Left lung (tissue), 14 donors: ENCODE measurements at places on chromosomes 12 and 14. TPM values are rescaled to one million over a fixed set of nuclear protein-coding genes. Genes with fewer than 3 reads are reported as not detected.
A peak's percentile ranks its signal among the peaks of the same experiment; 100 is the strongest.

GRCh38 chr14:73273799-73274198 is 36.5 kb downstream of the PAPLN start:
- DNase-seq, result no peak

DNA sequence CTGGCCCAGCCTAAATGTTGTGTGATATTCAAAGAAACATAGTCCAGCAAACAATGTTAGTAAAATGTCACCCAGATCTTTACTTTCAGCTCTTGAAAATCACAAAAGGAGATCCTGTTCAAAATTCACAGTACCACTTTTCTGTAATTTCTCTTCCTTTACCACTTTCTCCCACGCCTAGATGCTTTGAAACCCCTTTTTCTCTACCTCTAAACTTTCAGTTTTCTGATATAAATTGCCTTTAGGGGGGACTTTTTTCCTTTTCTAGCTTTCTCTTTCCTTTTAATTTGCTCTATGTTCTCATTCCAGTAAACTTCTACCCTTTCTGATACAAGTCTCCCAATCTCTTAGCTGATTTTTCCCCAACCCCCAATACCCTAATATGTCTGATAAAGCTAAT is 101.8 kb downstream of the LMO3 start:
- no peak for DNase-seq

SELPLG gene
- total RNA-seq, result 28.3 TPM

GRCh38 chr12:131093971-131094830 is 140.5 kb downstream of the ADGRD1 start:
- peak; percentile 18 for DNase-seq

GRCh38 chr12:92400006-92400405 is 254.4 kb upstream of the BTG1 start:
- DNase-seq, result no peak

- DNase-seq, result peak; percentile 63
Observed at GRCh38 chr12:131912518-131913274, 16.4 kb upstream of the PUS1 start.

DNA sequence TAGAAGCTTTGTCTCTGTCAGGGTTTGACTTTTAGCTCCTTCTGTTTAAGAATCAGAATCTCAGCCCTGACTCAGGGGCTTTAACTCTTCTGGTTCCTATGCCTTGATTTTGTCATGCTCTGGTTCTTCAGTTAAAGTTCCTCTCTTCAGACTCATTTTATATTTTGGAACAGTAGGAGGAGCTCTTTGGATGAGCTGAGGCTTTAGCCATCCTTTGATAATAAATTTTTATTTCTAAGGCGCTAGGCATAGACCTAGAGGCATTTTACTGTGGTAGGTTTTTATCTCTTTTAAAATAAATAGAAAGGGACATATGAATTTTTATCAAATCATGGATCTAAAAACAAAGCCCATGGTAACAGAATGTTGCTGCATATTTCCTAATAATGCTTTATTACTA is 51.7 kb downstream of the ATP23 start:
- DNase-seq, result no peak

TAS2R30 gene
- total RNA-seq, result 1.9 TPM

FAM177A1 gene
- total RNA-seq, result 100 TPM

GRCh38 chr14:80425686-80426085 is 214.4 kb upstream of the DIO2 start:
- DNase-seq, result no peak

- DNase-seq, result no peak
Observed at GRCh38 chr14:55889124-55889523, 229.1 kb upstream of the PELI2 start.

- DNase-seq, result no peak
Observed at GRCh38 chr14:91128699-91129098, 14.8 kb downstream of the DGLUCY start.

DNA sequence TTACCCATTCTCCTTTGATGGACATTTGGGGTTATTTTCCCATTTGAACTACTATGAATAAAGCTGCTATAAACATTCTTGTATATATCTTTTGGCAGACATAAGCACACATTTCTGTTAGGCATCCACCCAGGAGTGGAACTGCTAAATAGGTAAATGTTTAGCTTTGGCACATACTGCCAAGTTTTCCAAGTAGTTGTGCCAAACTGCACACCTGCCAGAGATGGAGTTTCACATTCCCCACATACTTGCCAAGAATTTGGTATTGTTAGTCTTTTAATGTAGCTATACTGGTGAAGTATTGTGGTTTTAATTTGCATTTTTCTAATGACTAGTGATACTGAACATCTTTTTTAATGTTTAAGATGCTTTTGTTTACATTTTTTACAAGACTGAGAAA is 201.0 kb downstream of the GXYLT1 start:
- DNase-seq, result no peak

KRT80 gene
- 27.6 TPM for total RNA-seq

LALBA gene
- not detected for total RNA-seq

DNA sequence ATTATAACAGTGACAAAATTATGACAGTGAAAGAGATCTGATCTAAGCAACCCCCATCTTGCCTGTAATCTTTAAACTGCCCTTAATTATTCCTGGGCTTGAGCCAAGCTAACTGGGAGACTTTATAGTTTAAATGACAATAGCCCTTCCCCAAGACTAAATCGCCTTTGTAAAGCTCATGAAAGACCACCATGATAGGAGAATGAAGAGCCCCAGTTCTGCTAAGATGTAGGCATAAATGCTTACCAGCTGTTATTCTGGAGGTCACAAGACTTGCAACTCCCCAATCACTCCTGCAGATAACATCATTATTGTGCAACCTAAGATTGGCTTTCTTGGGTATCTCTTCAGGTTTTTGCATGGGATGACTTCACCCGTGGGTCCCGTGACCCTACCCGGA is 599.7 kb downstream of the KCNH5 start:
- DNase-seq, result no peak

DNA sequence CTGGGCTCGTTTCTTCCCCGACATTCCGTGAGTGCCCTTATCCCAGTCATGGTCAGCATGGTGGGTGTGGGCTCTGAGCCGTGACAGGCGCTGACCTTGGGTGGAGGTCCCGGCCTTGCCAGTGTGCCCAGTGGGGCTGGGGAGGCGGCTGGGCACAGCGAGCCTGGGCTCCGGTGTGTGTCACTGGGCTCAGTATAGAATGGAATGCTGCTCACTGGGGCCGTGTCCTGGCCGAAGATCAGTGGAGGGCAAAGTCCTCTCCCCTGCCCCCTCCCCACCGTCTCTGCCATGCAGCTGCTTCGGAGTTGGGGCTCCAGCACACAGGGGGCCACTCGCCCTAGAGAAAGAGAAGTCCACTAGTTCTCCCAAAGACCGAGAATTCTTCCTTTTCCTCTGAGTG is 164.4 kb downstream of the TSPAN9 start:
- DNase-seq, result no peak

GRCh38 chr12:122133192-122133950 is 40.6 kb downstream of the IL31 start:
- DNase-seq, result no peak

- DNase-seq, result no peak
Observed at GRCh38 chr14:39576736-39577135, 144.5 kb upstream of the FBXO33 start.

DNA sequence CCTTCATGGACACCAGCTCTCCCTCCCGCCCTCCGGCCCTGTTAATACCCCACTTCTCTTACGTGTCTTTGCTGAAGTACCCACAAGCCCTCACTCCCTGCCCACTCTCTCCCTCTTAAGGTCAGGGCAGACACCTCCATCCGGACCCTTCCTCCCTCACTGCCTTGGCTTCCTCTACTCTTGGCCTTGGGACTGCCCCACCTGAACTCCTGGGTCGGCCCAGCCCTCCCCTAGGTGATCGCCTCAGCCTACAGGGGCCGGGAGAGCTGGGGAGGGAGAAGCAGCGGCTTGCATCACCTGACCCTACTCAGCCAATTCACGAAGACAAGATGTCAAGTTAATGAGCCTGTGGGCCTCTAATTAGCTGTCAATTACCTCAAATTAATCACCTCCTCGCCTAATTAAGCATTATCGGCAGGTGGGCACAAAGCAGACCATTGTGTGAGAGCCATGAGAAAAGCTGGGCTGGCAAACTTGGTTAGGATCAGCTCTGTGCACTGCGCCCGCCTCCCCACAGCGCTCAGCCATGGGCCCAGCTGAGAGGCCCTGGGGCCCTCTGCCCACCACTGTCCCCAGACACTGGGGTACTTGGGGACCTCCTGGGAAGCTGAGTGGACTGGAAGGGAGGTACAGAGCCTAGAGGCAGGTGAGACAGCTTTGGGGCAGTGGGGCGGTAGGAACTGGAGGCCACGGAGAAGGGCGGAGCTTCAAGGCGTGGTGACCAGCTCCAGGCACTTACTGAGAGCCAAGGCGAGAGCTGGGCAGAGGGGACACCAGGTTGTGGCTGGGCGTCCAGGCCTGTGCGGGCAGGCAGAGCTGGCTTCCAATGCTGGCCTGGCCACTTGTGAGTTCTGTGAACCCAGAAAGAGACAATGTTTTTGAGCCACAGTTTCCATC is 25.1 kb upstream of the VSX2 start:
- peak; percentile 17 for DNase-seq

GRCh38 chr12:91608542-91608941 is 425.9 kb upstream of the DCN start:
- no peak for DNase-seq

- no peak for DNase-seq
Observed at GRCh38 chr14:52077256-52077979, 8.6 kb upstream of the NID2 start.

GRCh38 chr12:89781946-89782550 is 73.4 kb upstream of the ATP2B1 start:
- DNase-seq, result peak; percentile 36

DNA sequence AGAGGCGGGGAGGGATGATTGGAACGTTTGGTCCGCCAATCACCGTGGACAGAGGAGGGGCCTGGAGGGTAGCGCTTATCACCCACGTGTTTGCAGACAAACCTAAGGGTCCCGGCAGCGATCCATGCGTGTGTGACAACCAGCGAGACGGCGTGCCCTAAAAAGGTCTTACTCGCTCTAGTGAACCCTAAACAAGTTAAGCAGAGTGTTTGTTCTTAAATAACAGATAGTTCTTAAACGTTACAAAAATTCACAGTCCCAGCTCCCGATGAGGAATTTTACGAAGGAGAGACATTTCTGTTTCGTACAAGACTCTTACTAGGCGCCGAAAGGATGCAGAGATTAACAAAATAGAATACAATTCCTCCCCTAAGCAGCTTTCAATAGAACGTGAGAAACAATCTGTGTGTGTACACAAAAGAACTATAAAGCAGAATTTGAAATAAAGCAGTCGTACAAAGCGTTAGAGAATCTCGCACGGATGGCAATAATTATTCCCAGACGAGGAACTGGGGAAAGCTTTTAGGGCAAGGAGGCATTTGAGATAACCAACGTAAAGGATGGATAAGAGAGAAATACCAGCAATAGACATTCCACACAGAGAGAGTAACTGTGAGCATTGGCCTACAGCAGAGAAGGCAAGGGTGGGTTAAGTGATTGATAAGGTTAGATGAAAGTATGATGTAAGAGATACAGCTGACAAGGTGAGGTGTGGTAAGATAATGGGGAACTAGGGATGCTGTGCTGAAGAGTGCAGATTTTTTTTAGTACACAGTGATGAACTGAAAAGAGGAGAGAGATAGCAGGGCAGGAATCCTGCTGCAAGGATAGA is 831 bp upstream of the RPS6KA5 start:
- no peak for DNase-seq

- no peak for DNase-seq
Observed at GRCh38 chr12:1655225-1655788, 26.3 kb downstream of the WNT5B start.

NPAS3 gene
- 0.21 TPM for total RNA-seq

DNA sequence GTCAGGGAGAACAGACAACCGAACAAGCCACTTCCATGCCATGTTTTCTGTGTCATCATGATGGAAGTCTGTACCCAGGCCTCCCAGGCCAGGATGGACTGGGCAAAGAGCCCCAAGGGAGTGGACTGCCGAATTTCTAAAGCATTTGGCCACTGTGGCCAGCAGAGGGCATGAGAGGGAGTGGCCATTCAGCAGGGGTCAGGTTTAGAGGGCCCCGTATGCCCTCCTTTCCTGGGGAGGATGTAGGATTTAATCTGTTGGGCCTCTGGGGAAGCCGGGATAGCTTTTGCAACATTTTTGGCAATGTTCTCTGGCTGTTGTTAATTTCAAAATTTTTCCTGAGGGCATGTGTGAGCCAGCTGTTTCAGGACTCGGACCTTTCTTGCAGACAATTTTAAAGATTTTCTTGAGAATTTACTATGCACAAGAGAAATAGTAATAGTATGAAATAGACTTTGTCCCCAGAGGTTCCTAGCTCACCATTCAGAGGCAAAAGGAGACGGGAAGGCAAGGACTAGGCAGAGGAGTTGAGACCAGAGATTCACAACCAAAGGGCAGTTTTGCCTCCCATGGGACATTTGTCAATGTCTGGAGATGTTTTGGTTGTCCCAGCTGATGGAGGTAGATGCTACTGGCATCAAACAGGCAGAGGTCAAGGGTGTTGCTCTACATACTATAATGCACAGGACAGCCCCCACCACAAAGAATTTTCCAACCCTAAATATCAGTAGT is 18.0 kb downstream of the ACACB start:
- DNase-seq, result no peak

DNA sequence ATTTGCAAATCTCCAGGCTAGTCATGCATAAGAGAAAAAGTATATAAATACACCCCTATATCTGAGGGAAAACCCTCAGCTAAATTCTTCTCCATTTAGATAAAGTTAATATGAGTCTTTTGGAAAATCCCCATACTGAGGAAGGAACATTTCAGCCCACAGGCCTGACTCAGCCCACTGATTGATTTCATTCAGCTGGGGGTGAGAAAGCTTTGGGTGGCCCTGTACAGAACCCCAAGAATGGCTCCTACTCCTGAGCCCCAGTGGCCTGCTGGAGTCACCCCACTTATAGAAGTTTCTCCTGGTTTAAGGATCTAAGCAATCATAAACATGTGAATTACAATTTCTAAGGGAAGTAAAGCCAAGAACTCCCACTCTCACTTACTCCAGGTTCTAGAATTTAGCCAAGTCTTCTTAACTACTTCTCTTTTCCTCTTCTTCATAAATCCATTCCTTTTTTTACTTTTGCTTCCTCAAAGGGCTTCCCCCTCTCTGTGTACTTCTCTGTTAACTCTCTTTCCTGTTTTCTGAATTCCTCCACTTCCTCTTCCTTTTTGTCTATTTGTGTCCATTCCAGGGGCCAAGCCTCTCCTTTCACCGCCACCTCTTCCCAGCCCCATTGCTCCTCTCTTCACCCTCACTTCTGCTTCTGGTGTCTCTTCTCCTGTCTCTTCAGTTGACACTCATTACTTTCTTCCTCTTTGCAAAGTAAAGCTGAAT is 21.0 kb downstream of the RTN1 start:
- DNase-seq, result no peak

KLRC4 gene
- total RNA-seq, result 1.3 TPM

TAS2R9 gene
- not detected for total RNA-seq

DNA sequence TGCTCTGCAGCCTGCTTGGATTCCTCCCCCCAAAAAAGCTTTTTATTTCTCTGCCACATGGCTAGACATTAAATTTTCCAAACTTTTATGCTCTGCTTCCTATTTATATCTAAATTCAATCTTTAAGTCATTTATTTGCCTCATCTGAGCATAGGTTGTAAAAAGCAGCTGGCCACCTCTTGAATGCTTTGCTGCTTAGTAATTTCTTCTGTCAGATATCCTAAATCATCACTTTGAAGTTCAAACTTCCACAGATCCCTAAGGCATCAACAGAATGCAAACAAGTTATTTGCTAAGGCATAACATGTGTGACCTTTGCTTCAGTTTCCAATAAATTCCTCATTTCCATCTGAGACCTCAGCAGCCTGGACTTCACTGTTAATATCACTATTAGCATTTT is 209.6 kb downstream of the FSCB start:
- DNase-seq, result no peak
